Skeletal muscle cell (primary cell): ENCODE measurements at places on chromosomes 6 and 20.

DNA sequence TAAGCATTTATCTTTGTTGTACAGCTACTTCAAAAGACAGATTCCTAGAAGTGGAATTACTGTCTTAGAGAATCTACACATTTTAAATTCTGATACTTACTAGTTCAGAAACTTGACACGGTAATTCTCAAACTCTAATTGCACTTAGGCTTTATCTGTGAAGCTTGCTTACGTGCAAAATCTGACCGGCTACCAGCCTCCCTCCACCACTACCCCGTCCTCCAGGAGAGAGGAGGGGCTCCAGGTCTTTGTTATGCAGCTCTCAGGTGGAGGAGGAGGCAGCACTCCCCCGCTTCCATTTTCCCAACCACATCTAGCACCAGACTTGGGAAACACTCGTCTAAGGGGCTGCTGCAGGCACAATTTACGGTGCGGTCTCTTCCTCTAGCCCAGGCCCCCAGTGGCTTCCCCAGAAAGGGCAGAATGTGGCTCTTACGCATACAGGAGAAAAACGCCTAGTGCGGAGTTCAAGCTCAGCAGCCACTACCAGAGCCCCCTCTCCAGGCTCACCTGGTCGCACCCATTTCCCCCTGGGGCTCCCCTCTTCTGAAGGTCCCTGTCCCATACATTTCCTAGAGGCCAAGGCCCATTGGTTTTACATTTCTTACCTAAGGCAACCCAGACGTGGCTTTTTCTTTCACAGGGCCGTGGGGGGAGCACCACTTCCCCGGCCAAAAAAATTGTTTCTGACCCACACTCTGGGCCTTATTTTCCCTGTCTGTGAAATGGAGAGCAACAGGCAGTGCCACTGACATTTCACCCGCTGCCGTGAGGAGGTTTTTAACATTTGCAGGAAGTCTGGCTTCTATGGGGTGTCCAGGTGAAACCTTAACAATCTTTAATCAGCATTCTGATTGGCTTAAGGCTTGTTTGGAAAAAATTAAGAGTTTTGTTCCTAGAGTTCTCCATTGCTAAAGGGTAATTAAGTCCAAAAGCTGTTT, 1.6 kb upstream of the TGIF2 start:
- no peak for DNase-seq

DNA sequence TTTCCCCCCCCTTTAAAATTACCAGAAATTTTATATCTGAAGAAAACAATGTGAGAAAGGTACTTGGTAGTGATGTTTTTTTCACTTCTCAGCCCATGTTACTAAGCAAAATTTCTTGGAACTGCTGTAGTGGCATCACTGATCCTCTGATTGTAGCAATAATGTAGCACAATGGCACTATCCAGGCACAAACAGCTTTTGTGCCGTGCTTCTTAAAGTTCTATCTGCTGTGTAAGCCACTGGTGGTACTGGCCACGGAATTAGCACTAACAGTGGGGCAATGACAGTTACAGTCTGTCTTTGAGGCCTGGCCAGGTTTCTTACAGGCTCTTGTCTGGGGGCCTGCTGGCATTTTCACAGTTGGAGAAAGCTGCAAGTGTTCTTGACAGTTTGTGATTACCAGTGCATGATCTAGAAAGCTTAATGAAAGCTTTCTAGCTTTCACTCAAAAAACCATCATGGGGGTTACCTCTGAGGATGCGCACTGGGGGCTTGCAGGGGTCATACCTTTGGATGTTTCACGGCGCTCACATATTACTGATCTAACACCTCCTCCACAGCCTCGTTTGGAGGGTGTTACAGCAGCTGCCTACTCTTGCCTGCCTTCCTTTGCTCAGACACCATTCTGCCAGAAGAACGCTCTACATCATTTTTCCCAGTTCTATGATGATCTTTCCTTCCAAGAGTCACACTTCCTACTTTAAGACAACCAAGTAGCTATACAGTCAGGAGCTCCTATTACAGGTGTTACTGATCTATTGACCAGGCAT, 58.4 kb upstream of the ARMH2 start:
- no peak for DNase-seq

GRCh38 chr6:142846883-142847287, 98.1 kb downstream of the HIVEP2 start:
- DNase-seq = peak; percentile 90

DNA sequence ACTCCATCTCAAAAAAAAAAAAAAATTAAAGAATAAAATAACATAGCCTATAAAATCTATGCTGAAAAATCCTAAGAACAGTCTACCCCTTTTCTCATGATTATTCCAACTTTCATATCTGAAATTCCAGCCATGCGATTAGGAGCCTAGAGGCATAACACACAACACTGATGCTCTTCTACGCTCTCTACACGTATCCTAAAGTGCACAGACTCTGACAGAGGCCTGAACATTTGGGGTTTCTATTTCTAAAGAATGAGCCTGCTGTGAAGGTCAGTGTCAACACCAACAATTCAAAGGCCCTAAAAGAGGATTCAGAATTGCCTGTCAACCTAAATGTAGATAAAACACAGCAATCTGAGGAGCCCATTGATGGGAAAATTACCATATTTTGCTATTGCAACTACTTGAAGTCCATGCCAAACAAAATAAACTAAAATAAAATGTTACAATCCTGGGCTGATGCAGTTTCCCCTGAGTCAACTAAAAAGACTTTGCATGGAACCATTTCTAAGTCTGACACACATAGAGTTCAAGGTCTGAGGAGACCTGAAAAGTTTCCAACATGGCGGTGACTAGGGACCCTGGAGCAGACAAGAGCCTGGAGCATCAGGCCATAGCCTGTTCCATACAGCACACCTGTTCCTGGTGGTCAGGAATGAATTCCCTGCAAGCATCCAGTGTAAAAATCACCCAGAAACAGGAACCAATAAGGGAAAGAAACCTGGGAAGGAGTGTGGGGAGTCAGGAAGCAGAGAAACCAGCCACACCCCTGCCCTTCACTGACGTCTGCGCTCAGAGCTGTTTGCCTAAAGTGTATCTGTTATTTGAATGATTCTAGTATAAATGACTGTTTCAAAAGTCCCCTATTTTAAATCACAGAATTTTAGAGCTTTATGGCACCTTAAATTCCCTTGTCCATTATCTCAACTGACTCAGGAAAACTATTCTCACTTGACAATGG, 11.8 kb downstream of the NINL start:
- peak; percentile 31 for DNase-seq

- DNase-seq = no peak
Measured at GRCh38 chr6:6721606-6722005, 133.1 kb downstream of the LY86 start.

GRCh38 chr20:59589086-59589684, 15.2 kb upstream of the PHACTR3 start:
- DNase-seq = no peak
